M059J (cell line): ENCODE measurements at places on chromosomes 5 and 9.
A peak's percentile ranks its signal among the peaks of the same experiment; 100 is the strongest.

DNA sequence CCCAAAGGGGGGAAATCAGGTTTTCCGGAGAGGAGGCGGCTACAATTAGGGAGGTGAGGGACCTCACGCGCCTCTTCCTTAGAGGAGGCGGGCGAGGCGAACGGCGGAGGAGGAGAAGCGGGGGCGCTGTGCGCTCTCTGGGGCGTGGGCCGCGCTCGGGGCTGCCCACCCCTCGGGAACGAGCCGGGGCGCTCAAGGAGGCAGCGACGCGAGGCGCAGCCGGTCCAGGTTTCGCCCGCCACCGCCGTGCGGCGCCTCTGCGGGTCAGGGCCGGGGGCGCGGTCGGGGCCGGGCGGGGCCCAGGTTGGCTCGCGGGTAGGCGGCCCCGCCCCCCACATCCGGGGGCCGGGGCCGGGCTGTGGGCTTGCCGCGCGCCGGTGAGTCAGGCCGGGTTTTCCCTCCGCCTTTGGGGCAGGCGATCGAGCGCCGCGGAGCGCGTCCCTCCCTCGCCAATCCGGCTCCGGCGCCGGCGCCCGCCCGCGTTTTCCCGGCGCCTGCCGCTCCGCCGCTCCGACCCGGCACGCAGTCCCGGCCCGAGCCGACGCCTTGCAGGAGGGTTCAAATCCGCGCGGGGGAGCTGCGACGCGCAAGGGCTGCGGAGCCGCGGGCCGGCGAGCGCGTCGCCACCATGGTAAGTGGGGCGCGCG, at the start of gene N4BP3:
N4BP3 (plus strand) TSS at position 392 of the 647 bp plus-strand sequence. CDS start 6,052 bp downstream, outside the sequence.
- DNase-seq = peak; percentile 32

DNA sequence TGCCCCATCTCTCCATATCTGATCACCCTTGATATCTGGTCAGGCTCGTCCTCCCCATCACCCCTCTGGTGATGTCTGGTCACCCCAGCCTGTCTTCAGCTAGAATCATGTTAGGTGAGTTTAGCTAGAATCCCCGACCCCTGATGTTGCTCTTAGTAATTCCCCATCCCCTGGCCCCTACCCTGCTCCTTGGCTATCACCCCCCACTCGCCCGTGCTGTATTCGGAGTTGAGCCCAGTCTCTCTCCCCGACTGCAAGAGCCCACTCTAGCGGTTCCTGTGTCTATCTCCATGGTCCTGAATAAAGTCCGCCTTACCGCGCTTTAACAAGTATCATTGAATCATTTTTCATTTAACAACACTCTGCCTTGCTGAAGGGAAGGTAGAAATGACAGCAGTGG, 33.7 kb downstream of the ADAMTS2 start:
- no peak for DNase-seq

DNA sequence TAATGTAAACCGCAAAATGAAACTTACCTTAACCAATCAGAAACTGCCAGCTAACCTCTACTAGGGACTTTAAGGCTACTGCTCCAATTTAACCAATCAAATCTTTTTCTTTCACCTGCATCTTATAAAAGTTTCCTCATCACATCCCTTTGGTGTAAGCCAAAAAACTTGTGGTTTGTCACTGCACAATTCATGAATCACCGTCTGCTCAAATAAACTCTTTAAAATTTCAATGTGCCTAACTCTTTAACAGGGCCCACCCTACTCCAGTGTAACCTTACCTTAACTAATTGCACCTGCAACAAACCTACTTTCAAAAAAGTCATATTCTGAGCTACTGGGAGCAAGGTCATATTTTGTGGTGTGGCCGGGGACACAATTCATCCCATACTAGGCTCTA, 172.2 kb upstream of the GRAMD2B start:
- peak; percentile 14 for DNase-seq

GRCh38 chr9:89139455-89139854, 39.2 kb downstream of the SHC3 start:
- peak; percentile 62 for DNase-seq

DNA sequence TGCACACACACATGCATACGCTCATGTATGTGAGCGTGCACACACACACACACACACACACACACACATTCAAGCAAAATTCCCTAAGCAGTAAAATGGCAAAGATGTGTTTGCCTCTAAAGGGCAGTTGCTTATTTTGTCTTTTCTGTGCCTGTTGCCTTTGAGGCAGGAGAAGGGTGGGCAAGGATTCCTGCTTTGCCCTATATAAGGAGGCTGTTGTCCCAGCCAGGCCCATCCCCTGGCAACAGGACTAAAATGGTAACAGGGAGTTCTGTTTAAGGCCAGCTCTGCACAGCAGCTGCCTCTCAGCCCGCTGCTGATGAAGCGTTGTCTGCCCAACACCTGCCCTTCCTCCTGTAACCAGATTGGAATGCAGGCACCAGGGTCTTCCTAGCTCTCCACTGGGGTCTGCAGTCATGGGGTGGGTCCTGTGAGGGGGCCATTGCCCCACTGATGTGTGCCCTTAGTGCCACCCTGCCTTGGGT, 64.4 kb downstream of the PPARGC1B start:
- DNase-seq = no peak

DNA sequence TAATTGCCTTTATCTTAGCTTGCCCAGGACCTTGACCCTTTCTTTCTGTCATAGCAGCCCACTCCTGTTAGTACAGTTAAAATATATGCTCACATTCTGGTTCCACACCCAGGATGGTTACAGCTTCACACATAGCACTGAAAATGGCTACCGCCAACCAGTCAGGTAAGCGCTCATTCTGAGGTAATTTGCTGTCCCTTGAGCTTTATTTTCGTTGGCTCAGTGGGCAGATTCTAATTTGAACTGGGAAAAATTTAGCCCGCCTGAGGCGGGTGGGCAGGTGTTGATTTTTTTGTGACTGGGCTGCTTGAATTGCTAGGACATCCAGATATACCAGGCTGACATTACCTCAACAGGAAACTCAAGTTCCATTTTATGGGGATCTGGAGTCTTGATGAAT, 137.5 kb downstream of the KCTD16 start:
- DNase-seq = no peak

GRCh38 chr9:119318371-119318770, 50.9 kb downstream of the BRINP1 start:
- no peak for DNase-seq

GRCh38 chr5:65779643-65780042, 57.6 kb downstream of the NLN start:
- no peak for DNase-seq

DNA sequence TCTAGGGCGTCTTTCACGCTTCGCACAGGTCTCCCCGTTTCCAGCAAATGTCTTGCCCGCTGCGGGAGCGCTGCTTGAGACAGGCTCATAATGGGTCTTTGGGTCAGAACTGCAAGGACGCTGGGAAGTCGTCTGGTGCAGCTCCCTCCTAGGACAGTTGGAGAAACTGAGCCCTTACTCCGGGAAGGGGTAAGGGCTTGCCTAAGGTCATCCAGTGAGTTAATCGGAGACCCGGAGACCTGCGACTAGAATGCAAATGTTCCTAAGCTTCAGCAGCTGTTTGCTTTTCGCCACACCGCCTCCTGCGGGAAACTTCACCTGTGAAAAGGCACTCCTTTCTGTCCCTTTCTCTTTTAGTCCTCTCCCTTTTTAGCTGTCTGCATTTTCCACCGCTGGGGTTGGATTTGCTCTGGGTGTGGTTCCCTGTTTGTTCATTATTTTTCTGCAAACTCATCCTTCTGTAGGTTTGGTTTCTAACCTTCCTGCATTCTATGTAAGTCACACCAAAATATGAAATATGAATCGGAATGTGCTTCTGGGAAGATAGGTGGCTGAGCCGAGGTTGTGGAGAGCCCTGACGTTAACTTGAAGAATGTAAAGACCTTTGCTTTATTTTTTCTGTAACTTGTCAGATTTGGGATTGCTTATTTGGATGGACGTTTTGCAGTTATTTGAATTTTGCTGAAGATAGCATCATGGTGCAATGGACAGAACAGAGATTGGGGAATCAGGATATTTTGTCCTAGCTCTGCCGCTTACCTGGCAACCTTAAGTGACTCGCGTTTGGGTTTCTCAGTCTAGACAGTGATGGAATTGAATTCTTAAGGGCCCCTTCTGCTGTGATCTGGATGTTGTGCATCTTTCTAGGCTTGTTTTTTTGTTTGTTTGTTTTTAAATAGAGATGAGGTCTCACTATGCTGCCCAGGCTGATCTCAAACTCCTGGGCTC, 909 bp downstream of the SLC36A1 start:
- DNase-seq = peak; percentile 36

- DNase-seq = no peak
Observed at GRCh38 chr9:136171009-136171800, 33.7 kb downstream of the LHX3 start.

DNA sequence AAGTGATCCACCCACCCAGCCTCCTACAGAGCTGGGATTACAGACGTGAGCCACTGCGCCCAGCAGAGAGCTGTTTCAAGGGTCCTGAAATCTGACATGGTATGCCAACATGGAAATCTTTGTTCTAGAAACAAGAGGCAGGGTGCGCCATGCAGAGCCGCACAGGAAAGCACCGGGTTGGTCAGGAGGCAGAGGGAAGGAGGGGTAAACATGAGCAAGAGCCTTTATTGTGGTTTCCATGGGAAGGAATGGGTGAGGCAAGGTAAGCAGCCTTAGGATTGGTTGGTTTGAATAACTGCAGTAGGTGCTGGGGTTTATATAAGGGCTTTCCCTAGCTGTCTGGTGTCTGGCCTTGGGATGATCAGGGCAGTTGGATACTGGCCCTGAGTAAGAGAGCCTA, 5.5 kb upstream of the EXOSC2 start:
- DNase-seq = no peak
